Posterior cingulate gyrus (tissue), 11 donors: ENCODE measurements at places on chromosomes 4 and X.

GRCh38 chr4:131426023-131426758, 1722.9 kb upstream of the PCDH10 start:
- no peak for DNase-seq

- no peak for DNase-seq
These were observed 31.6 kb downstream of the SMIM10L2A start for GRCh38 chrX:135453381-135453780.

- no peak for DNase-seq
These were observed 139.8 kb downstream of the PTTG2 start for GRCh38 chr4:38099908-38100407.

DNA sequence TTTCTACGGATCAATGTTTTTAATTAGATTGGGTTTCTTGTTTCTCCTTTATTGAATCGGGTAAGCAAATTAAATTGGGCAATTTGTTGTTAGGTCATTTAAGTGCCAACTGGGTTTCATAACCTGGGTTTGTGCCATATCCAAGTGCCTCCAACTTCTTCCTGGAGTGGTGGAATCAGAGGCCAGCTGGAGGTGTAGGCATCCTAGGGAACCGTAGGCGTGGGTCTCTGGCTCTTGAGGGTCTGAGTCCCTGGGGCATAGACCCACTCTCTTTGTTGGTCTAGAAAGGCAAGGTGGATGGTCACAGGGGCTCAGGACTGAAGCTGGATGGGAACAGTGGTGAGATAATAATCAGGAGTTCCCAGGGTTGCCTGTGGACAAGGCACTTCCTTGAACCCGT, 18.3 kb downstream of the CNGA2 start:
- DNase-seq = no peak

DNA sequence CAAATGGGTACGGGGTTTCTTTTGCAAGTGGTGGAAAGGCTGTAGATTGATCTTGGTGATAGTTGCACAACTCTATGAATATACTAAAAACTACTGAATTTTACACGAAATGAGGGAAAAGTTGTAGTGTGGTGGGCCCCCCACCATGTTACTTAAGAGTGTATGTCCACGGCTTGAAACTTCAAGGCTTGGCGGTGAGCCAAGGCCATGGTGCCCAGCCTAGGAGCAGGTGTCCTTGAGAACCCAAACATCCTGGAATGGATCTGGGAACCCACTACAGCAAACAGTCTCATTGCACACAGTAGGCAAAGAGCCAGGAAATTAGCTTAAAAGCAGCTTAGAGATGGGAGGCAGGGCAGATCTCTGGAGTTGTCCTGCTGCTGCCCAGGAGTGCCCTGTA, 62.9 kb downstream of the BRCC3 start:
- no peak for DNase-seq

DNA sequence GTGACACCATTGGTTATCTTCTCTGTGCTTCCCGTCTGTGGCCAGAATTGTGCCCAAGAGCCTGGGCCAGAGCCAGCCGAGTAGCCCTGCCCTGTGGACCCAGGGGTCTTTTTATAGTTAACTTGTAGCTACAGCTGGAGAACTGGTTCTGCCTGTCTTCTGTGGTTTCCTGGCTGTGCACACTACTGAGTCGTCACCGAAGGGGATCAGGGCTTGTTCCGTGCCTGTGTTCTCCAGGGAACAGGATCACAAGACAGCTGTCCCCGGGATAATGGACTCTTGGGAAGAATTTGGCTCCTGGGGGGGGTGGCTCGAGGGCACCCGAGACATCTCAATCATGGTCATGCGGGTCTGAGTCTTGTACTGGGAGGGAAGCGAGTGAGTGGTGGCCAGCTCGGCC, 22.1 kb upstream of the OPN1LW start:
- no peak for DNase-seq

DNA sequence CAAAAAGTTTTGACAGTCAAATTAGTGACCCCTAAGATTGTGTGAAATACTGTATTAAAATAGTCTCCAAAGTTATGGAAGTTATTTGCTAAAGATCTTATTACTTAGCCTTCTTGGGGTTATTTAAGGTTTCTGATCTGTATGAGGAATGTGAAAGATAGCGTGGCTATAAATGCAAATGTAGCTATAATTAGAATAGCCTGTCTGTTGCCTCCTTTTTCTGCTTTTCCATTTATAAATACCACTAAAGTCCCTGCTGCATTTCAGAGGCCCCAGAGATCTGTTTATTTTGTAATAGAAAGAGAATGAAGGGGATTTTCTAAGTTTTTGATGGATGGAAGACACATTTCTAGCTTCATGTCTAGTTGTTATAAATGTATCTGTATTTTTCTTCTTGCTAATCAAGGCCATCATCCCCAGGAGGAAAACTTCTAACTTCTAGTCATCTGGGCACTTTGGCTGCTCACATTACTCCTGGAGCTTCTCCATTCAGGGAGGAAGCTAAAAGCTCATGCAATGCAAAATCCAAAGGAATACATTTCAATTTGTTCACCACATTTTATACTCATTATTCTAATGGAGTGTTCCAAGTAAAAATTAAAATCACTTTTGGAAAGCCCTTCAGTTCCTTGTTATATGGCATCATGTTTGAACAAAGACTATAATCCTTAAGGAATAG, 73.9 kb downstream of the INTS12 start:
- no peak for DNase-seq

- DNase-seq = no peak
These were observed 340.2 kb upstream of the SMIM31 start for GRCh38 chr4:164413743-164414142.

GRCh38 chrX:119045884-119046283, 26.9 kb upstream of the CT47C1 start:
- no peak for DNase-seq

- DNase-seq = no peak
These were observed 12.8 kb upstream of the UGT2B10 start for GRCh38 chr4:68803013-68803412.

DNA sequence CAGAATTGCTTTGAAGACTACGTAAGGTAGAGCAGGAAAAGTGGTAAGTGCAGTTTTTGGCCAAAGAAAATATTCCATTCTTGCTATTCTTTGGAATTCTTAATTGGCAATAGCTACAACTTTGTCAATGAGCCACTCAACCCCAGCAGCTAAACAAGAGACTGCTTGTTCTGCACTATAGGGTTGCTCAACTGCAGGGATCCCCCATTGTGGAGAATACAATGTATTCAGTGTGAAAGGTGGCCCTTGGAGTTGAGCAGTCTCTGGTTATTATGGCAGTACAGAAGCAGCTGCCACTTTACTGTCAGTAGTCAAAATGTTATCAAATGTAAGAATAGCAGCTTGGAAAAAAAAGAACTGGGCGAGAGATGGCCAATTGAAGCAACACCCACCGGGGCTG, 808.7 kb downstream of the CENPC start:
- DNase-seq = no peak

- no peak for DNase-seq
These were observed 24.9 kb downstream of the JAKMIP1 start for GRCh38 chr4:6175426-6175825.

GRCh38 chr4:104411502-104411901, 83.2 kb downstream of the CXXC4 start:
- no peak for DNase-seq

- no peak for DNase-seq
These were observed 78.6 kb downstream of the CAMK2D start for GRCh38 chr4:113682730-113683537.

DNA sequence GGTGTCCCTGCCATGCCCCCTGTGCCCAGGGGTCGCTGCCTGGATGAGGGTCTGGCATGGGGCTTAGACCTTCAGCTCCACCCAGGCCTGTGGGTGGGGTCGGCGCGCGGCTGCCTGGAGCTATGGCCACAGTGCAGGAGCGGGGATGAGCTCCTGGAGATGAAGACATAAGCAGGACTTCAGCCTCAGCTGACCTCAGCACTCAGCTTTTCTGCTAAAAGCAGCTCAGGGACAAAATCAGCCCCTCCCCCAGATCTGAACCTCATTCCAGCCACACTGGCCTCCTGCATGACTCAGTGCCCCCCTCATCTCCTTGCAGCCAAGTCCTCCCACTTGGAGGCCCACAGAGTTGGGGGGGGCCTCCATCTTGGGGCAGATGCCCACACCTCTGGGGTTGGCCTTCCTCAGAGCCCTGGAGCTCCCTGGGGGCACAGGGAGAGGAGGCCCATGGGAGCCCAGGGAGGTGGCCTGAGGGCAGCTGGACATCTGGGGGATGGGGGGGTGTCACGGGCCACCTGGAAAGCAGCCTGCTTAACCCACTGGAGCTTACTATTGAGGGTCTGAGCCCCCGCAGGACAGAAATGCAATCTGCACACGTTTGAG, 19.4 kb upstream of the CPLX1 start:
- DNase-seq = no peak

- no peak for DNase-seq
These were observed 503.2 kb downstream of the PACRGL start for GRCh38 chr4:21203416-21203815.

DNA sequence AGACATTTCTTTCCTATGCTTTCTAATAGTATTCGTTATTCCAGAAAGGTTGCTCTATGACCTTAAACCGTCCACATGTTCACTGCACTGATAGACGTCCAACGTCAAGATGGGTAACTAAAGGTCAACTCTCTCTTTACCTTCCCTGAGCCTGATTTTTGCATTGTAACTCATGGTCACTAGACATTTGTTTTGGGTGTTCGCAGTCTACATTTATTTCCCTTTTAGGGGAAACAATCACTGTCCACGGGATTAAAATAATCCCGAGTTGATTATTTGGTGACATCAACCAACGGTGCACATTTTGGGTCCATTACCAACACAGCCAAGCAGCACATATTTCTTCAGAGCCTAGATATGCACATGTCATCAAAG, 540 bp upstream of the HADH start:
- no peak for DNase-seq
